ENCODE measurements at places on chromosomes 2 and 18.

- no peak for DNase-seq
These were observed 16.0 kb upstream of the KLHL23 start for GRCh38 chr2:169717691-169718063.

GRCh38 chr2:11862049-11862448, 115.6 kb downstream of the LPIN1 start:
- no peak for DNase-seq

DNA sequence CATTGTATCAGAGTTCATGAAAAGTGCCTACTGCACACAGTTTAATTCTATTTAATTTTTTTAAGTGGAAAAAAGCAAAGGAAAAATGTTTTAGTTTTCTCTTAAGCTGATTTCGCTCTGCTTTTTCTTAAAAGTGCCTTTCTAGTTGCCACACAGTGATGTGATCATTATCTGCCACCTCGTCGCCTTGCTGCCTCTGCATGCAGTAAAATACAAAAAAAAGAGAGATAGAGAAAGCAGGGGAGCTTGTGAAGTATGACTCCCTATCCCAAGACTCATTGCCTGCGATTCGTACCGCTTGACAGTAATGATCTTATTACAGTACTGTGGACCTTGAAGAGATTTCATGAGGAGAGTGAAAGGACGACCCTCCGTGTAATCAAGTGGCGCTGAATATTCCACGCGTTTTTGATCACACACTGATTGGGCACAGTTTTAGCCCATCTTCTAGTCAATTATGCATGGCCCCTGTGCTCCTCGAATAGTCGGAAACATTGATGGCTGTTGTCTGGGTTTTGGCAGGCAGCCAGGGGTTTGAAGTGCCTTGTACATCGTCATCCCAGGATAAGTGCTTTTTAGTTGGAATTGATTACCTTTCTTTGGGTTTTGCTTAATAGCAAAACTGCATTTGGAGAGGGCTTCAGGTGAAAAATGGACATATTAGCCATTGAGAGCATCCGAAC, 188.3 kb downstream of the GBX2 start:
- no peak for DNase-seq

DNA sequence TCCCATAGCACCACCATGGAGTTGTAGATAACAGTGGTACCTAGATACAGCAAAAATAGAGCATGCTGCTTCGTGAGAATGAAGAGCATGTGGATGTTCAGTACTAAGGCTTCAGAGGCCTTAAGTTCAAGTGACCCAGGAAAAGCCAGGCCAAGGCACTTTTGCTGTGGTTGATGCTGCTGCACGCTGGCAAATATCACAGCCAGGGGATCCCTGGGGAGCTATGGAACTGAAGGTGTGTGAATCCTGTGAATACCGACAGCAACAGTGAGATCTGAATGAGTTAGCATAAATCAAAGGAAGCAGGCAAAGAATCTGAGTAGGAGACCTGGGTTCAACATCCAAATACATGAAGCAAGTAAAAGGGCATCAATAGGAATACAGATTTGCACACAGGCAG, 158.6 kb upstream of the THUMPD2 start:
- no peak for DNase-seq

- no peak for DNase-seq
These were observed 7.0 kb downstream of the NDUFV2 start for GRCh38 chr18:9109523-9109922.
